ENCODE measurements at places on chromosomes 2 and 18.
A peak's percentile ranks its signal among the peaks of the same experiment; 100 is the strongest.

GRCh38 chr18:48943333-48943732 is 7.4 kb downstream of the SMAD7 start:
- DNase-seq: no peak

DNA sequence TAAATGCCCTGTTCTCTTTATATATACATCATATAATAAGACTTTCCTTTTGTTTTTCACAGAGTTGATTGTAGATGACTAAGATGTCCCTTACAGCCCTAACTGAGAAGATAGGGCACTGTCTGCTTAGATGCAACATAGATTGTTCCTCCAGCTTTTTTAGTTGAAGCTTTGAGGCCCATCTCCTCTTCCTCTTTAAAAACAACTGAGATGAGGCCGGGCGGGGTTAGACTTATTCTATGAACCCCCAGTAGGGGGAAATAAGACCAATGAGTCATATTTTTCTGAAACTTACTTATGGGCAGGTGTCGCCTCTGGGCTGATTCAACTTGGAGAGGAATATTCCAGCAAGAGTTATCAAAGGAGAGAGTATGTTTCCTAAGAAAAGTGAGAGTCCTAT is 84.6 kb downstream of the FBXO15 start:
- DNase-seq: peak; percentile 44

GRCh38 chr2:66560683-66561082 is 125.8 kb downstream of the MEIS1 start:
- no peak for DNase-seq

- DNase-seq: no peak
Measured at GRCh38 chr18:24272229-24272525, 125.4 kb downstream of the OSBPL1A start.

DNA sequence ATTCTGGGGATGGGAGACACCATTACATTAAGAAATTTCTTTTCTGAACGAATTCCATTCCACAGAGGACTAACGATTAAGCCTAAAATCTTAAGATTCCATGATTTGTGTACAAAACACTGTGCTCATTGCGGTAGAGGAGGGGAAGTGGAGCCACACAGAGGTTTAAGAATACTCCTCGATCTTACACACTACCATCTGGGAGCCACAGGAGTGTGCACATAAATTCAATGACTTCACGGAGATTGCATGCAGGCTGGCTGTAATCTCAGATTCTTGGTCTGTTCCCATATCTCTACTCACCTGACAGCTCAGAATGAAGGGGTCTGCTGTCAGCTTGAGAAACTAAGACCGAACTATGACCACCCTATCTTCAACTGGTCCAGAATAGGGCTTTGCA is 762 bp downstream of the VPS4B start:
- no peak for DNase-seq

- DNase-seq: no peak
Measured at GRCh38 chr2:59484673-59485072, 1068.8 kb downstream of the BCL11A start.

DNA sequence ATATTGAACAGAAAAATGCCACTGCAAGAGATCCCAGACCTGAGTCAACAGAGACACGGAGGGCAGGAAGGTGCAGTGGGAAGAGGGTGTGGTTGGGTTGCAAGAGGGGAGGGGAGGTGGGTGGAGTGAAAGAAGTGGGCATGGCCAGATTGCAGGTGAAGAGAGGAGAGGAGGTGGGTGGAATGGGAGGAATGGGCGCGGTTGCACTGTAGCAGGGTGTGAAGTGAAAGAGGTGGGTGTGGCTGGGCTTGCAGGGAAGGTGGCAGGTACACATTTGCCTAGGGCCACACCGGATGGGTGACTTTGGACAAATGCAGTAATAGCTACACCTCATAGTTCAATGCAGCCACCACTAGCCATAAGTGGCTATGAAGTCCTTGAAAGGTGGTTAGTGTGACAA is 71.1 kb downstream of the DOCK10 start:
- DNase-seq: no peak

DNA sequence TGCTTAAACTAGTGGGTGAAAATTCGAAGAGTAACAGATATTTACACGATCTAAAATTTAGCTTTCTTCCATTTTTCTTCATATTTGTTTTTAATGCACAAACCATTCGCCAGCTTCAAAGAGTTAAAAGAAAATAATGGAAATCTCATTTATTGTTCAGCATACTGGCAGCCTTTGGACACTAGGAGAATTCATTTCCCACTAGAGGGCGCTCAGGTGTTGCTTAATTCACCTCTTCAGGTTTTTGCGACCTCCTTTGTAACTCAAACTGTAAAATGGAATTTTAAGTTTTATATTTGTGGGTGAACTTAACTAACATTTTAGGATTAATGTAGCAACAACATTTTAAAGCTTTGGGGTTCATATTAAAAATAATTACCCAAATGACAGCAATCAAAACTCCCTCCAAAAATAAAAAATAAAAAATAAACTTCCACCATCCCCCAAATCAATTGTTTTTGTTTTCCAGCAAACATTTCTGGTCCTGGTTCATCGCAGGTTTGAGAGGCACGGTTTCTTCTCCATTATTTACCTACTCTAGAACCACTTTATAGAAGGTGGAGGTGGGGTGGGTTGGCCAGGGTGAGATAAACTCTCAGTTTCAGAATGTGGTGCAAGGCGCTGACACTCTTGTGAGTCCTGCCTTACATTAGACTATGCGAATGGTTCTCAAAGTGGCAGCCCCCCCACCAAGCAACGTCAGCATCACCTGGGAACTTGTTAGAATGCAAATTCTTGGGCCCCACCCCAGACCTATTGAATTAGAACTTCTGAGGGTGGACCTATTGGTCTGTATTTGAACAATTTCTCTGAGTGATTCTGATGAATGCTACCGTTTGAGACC is 24.7 kb upstream of the PNPT1 start:
- peak; percentile 29 for DNase-seq

DNA sequence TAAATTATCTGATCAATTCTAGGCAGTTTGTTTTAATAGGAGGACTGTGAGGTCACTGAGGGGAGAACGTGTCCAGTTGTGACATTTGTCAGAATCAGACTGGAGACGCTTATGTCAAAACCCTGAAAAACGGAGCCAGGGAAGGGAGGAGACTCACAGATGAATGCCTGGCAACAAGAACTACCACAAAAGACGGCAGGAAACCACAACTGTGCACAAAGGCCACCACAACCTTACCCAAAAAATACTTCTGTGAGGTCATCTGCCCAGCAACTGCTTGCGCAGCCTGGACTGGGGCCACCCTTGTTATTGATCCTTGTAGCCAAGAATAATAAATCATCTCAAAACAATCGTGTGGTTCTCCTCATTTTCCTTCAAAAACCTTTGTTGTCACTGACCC is 173.0 kb upstream of the ALKAL2 start:
- no peak for DNase-seq

All from activated naive CD4-positive, alpha-beta T cell treated with anti-CD3 and anti-CD28 coated beads, Interleukin-2, amount 50 U/mL, for 16 hours (primary cell).